ENCODE measurements at places on chromosomes 2 and 18.

GRCh38 chr2:240238201-240238600, 97.7 kb upstream of the OTOS start:
- no peak for DNase-seq

- DNase-seq, result peak; percentile 76
Measured at GRCh38 chr2:155846259-155846658, 486.3 kb downstream of the NR4A2 start.

DNA sequence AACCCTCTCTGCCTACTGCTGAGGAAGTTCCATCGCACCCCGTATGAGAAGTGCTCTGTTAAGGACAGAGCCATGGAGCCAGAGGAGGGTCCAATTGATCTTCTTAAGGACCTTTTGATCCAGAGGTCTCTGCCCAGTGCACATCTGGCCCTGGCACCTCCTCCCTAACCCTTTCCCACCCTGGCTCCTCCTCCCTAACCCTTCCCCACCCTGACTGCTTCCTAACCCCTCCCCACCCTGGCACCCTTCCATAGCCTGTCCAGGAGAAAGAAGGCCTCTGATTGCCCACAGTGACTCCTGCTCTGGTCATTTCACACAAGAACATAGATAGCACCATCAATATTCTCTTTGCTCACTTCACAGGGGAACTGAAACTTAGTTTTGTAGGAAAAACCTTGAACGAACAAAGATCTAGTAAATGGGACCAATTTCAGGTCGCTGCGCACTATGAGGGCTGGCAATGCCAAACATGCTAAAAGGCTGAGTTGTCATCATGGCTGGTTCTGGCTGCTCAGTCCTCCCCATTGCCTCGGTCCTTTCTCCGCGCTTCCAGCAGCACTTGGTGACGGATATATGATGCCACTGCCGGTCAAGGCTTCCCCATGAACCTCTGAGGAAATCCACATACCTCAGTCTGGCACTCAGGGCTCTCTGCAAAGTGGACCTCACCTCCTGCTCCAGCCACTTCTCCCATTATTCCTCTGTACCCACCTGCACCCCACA, 49.2 kb downstream of the PKDCC start:
- no peak for DNase-seq

GRCh38 chr18:48887905-48888772, 62.6 kb downstream of the SMAD7 start:
- no peak for DNase-seq

DNA sequence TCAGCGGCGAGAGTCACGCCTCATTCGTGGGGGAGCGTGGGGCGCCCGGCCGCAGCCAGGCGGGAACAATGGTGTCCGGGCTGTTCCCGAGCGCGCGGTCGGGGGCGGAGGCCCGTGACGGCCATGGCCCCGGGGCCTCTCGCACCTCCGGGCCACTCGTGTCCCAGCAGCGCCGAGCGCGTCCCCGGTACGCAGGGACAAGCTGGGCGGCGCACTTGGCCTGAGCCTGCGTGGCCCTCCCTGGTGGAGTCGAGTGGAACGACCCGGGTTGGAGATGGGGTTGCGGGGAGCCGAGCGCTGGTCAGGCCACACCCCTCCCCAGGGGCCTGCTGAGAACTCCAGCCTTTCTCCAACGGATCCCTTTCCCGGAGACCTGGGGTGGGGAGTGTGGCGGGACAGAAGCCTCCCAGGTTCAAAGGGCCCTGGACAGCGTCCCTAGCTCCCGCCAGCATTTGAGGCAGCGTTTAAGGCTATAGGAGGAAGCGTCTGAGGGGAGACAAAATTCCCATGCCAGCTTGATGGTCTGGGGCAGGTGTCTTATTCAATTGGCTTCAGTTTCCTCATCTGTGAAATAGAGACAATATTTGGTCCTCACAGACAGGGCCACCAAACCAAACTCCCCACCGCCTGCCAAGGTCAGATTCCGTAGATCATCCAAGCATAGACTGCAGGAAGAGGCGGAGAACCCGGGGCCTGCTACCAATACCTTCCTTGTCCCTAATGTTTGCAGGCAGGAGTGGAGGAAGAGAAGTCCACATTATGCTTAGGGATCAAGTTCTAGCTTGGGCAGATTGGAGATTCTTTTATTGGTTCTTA, 553 bp downstream of the CNDP2 start:
- DNase-seq, result no peak

GRCh38 chr2:65786007-65786717, 353.8 kb upstream of the SPRED2 start:
- no peak for DNase-seq

DNA sequence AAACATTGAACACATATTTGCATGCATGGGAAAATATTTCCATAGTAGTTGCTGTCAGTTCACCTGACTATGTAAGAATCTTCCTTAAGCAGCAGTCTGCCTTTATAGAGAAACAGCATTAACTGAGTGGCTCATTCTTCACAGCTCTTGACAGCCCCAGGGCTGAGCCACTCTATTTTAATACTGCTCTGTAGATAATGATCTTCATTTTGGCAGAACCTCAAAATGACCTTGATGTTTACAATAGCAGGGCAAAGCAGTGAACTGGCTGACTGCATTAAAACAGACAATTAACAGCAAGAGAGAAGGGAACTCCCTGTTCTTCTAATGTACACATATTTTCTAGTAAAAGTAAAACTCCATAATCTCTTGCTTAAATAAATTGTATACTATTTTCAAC, 580.6 kb upstream of the SOX11 start:
- peak; percentile 51 for DNase-seq

- DNase-seq, result peak; percentile 40
Measured at GRCh38 chr18:4125224-4125623, 329.9 kb downstream of the DLGAP1 start.

- no peak for DNase-seq
Measured at GRCh38 chr2:176391148-176391419, 121.8 kb downstream of the MTX2 start.

DNA sequence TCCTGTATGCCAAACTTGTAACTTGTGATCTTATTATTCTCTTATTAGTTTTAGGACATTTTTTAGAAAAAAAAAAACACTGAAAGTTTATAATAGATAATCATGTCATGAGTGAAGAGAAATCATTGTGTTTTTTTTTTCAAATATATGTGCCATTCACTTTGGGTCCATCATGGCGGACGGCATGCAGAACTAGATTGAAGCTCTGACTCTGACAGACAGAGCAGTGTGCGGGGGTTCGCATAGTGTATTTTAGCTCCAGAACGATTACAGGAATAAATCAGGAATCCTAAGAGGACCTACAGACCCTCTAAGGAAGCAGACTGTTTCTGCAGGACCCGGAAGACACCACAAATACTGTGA, 484.4 kb upstream of the REG3G start:
- DNase-seq, result no peak

DNA sequence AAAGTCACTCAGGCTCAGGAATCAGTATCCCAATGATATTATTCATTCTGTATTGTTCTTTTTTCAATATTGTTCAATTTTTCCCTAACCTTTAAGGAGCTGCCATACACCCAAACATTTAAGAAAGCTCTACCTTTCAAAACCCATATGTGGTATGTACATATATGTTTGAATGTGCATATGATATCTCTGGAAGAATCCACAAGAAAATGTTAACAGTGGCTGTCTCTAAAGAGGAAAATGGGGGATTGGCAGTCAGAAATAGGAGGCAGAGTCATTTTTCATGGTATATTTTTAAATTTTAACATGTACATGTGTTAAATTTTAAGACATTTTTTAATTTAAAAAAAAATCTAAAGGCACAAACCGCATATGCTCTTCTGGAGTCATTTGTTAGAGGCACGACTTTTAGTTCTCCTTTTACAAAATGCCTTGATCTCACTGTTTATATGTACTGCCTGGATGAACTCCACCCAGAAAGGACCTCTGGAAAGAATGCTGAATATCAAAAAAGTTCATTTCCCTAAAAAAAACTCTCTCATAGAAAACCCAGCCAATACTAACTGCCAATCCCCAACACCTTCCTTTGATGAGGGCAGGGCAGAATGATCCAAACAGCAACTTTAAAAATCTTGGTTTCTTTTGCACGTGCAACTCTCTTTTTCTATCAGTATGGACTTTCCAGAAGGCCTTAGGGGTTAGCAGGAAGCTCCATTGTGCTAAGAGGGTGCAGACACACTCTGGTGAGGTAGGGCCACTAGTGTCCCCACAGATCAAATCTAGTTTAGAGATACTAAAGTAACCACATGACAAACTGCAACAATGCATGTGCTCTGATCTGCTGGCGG, 23.6 kb downstream of the KCTD1 start:
- DNase-seq, result no peak

- no peak for DNase-seq
Measured at GRCh38 chr2:150572194-150572766, 84.8 kb upstream of the RND3 start.

DNA sequence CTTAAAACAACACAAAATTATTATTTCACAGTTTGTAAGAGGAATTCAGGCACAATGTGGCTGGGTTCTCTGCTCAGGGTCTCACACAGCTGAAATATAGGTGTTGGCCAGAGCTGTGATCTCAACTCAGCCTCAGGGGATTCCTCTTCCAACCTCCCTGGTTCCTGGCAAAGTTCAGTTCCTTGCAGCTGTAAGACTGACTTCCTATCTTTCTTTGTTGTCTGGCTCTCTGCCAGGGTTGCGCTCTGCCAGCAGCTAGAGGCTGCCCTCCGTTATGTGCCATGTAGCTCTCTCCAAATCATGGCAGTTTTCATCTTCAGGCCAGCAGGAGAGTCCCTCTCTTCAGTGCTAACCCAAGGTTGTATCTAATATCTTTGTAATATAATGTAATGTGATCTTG, 272.5 kb upstream of the KCNJ3 start:
- peak; percentile 0 for DNase-seq

DNA sequence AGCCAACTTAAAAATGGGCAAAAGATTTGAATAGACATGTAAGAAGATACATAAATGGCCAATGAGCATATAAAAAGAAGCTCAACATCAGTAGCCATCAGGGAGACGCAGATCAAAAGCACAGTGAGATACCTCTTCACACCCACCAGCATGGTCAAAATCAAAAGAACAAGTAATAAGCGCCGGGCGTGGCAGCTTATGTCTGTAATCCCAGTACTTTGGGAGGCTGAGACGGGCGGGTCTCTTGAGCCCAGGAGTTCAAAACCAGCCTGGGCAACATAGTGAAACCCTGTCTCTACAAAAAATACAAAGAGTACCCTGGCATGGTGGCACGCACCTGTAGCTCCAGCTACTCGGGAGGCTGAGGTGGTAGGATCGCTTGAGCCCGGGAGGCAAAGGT, 4.6 kb upstream of the CIB4 start:
- DNase-seq, result no peak

DNA sequence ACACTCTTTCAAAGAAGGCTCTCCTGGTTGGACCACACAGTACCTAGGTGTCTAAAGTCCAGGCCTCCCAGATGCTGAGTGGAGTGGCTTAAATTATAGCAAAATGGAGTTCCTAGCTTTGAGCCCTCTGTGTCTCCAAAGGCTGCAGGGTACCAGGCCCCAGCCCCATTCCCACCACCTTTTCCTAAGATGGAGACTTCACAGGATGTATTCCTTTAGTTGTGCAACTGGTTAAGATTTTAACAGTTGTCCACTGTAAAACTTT, 4.9 kb downstream of the SMAD7 start:
- no peak for DNase-seq

DNA sequence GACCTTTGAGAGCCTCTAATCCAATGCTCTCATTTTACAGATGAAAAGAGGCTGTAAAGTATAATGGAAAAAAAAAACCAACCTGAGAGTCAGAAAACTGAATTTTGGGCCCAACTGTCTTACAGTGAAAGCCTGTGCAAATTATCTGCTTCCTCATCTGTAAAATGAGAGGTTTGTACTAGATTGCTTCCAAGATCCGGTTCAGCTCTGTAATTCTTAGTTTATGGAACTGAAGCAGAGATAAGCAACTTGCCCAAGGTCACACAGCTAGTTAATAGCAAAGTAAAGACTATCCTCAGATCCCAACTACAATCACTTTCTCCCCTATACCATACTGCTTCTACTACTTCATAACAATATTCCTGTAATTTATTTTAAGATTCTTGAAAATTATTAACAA, 6.3 kb downstream of the TLK1 start:
- no peak for DNase-seq

GRCh38 chr2:56676966-56677365, 493.2 kb downstream of the CCDC85A start:
- no peak for DNase-seq

DNA sequence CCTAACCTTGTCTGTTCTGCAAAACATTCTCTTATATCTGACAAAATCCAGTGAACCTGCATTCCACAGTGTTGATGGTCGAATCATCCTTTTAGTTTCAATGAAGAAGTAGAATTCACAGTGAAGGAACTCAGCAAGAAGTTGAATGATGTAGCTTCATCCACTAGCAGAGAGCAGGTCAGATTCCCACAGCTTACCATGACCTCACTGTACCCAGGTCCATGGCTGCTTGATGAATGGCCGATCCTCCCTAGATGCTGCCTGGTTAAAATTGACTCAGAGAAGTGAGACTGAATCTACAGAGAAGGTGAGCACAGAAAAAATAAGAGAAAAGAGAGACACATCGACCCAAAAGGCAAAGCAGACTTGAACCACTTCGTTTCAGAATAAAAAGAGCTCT, 906.0 kb upstream of the CHAC2 start:
- DNase-seq, result no peak

- DNase-seq, result peak; percentile 40
Measured at GRCh38 chr2:126971481-126972278, 73.0 kb downstream of the TEX51 start.

- no peak for DNase-seq
Measured at GRCh38 chr2:239670463-239671120, 269.8 kb upstream of the HDAC4 start.
